ENCODE measurements at places on chromosomes 12 and 14.

- DNase-seq: no peak
These were observed 496.2 kb upstream of the CCDC196 start for GRCh38 chr14:65989981-65990380.

GRCh38 chr14:28361486-28361885, 405.1 kb upstream of the FOXG1 start:
- no peak for DNase-seq

GRCh38 chr12:121441555-121441954, 41.6 kb downstream of the RNF34 start:
- no peak for DNase-seq

DNA sequence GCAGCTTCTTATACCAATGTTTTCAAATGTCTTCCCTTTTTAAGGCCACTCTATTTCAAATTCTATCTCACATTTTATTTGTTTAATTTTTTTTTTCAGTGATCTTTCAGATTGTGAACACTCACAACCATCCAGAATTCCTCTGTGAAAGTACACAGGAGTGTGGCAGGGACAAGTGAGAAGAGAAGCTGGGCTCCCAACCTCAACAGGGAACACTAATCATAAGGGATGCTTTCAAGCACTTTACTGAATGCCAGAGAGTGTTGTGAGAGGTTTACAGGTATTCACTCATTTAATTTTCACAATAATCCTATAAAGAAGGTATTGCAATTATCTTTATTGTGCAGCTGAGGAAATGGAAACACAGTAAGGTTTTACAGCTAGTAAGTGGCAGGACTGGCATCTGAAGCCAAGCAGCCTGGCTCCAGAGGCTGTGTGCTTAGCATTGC, 60.1 kb upstream of the PYGL start:
- DNase-seq: no peak

DNA sequence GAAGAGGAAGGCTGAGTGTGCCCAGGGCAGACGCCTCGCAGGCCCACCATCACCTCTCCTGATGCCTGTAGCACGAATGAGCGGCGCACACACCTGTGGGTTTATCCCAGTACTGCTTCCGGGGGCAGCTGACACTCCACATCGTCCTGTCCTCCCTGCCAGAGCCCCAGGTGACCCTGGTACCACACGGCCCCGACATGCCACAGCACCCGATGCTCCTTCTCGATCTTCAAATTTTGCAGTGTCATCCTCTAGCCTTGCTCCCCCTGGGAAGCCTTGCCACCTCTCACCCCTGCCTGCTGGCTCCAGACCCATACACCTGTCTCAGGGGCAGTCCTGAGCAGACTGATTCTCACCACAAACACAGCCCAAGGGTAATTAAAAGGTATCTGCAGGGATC, 40.6 kb downstream of the ANO2 start:
- DNase-seq: no peak

DNA sequence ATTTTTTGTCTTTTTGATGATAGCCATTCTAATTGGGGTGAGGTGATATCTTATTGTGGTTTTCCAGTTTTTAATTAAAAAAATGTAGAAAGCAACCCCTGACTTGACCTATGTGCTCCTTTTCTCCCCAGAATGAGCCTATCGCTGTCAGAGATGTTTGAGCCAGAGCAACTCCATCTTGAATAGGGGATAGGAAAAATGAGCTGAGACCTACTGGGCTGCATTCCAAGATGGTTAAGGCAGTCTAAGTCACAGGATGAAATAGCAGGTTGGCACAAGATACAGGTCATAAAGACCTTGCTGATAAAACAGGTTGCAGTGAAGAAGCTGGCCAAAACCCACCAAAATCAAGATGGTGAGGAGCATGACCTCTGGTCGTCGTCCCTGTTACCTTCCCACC, 13.8 kb downstream of the ERP27 start:
- DNase-seq: no peak

- peak; percentile 44 for DNase-seq
These were observed 16.1 kb upstream of the CCDC85C start for GRCh38 chr14:99619835-99620834.

- no peak for DNase-seq
These were observed 14.2 kb upstream of the WDR20 start for GRCh38 chr14:102125546-102125945.

DNA sequence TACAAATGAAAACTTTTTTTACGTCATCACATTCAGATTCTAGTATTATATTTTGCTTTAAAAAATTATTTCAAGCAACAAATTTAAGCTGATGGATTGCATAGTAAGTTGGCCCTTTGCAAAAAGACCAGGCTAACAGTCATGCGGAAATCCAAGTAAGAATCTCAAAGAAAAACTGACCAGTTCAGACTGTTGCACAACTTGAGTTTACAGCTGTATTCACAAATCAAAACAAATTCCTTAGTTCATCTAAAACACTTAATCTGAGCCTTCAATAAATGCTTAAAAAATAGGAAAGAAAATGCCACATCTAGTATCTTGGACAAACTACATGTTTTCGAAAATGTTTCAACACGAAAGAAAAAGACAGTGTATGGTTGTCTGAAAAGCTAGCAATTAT, 847 bp downstream of the CCDC59 start:
- DNase-seq: no peak

DNA sequence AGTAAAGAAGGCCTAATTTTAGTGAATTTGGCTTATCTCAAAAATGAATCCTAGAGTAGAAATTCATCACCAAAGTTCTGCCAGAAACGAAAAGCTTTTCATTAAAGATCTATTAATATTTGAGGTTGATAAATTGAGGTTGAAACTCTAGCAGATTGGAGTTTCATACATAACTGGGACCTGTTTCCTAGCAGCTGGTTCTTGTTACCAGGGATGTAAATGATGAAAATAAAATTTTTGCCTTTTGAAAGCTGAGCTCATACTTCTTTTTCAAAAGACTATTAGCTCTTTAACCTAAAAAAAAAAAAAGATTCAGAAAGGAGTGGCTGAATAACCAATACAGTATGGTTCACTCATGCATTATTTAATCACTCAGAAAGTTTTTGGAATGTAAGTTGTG, 98.3 kb downstream of the PTGER2 start:
- no peak for DNase-seq

DNA sequence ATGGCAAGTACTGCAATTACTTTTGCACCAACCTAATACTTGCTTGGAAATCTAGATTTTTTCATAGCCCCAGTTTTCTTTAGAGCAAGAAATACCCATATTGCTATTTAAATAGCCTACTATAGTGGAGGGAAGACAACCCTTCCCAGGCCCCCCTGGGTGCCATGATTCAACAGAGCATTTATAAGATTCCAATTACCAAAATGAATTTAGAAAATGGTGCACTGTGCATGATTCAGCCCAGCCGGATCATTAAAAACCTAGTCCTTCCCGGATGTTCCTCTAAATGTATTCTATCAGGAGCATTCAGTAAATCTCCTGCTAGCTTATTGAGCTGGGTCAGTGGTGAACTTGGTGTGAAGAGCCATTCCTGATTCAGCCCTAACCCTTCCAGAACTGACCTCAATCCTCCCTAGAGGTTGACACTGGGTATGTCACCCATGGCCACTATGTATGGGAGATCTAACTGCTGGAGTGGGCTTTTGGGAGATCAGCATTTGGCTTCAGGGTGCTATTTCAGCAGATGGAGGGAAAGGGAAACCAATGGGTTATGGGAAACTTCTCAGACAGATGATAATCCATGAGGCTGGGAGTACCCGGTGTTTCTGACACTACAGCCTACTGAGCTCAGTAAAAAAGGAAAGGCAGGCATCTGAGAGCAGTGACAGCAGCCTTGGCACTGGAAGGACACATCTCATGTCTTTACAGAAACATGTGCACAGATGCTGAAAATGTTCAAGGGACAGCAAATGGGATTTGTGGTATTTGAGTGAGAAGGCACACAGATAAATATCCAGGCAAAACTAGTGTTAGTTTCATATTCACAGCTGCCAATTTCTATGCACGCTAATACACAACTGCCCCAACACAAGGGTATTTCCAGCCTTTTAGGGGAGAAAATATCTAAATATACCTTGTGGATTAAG, 258.9 kb downstream of the DPF3 start:
- no peak for DNase-seq

DNA sequence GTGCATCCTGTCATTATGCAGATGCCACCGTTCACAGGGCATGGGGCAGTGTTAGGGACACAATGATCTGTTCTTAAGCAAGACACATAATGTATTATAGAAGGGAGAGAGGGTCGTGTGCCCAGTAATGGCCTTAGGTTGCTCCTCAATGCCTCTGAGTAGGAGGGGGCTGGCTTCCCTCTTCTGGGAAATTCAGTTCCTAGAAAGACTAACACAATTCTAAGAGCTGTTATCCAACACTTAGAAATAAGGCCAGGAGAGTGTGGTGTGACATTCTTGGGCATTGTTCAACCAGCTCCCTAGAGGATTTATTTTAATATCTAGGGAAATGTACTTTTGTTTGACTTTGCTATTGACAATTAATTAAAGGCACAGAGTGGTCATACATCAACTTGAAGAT, 118.5 kb downstream of the ADCK1 start:
- DNase-seq: no peak

GRCh38 chr12:31120392-31121008, 46.8 kb downstream of the DDX11 start:
- DNase-seq: no peak

DNA sequence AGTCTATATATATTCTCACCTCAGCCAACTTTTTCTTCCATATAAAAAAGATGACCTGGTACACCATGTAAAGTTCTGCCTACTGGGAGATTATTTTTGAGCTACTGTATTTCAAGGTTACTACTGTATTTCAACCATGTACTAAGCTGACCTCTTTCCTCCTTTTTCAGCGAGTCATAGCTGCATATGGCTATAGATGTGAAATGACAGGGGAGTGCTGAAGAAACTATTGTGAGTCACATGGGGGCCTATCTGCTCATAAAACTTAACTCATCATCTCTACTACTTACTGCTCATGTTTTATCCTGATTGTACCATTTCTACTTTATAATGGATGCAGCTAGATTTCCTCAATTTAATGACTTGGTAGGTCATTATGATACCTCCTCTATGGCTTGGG, 571.4 kb upstream of the ATP2B1 start:
- DNase-seq: peak; percentile 10

DNA sequence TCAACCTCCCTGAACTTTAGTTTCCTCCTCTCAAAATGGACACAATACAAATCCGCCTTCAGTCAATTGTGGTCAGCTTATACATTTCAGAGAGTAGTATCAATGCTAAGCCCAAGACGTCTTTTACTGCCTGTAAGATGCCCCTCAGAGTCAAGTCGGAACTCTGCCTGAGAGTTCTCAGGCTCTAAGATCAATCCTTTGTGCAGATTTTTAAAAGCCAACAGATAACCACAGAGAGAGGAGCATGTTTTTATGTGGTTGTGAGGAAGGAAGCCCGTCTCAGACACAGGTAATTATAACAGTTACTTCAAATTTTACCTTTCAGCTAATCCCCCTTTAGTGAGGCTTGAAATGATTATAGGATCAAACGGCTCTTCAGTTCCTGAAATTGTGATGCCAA, 91.6 kb downstream of the HELB start:
- no peak for DNase-seq

GRCh38 chr12:54603173-54603814, 14.8 kb upstream of the PPP1R1A start:
- peak; percentile 46 for DNase-seq

GRCh38 chr12:103317220-103317619, 178.5 kb downstream of the C12orf42 start:
- DNase-seq: no peak

DNA sequence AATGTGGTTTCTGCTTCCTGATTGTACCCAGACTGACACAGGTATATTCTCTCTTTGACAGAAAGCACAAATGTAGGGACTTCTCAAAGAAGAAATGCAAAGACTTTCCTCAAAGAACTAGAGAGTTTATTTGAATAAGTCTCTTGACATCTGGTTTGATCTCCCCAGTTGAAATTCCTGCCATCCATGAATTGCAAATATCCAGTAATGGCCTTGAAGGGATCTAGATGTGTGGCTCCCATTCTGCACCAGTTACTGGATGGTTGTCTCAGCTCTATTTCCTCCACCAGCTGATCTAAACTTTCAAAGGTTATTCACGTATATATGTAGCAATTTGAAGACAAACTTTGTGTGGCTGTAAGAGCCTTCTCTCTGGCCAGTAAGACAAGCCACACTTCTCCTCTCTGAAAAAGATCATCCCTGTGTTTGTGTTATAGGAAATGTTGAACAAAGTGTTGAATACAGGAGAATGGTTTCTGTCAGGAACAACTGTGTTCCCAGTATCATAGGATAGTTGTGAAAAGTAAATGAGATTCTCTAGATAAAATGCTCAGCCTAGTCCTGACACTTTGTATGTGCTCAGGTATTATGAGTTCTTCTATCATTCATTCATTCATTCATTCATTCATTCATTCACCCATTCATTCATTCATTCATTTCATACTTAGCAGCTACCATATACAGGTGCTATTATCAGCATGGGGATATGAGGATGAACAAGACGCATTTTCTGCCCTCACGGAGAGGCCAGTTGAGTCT, 22.7 kb upstream of the GPRC5A start:
- no peak for DNase-seq

GRCh38 chr12:123696207-123696606, 15.9 kb upstream of the ATP6V0A2 start:
- DNase-seq: no peak

DNA sequence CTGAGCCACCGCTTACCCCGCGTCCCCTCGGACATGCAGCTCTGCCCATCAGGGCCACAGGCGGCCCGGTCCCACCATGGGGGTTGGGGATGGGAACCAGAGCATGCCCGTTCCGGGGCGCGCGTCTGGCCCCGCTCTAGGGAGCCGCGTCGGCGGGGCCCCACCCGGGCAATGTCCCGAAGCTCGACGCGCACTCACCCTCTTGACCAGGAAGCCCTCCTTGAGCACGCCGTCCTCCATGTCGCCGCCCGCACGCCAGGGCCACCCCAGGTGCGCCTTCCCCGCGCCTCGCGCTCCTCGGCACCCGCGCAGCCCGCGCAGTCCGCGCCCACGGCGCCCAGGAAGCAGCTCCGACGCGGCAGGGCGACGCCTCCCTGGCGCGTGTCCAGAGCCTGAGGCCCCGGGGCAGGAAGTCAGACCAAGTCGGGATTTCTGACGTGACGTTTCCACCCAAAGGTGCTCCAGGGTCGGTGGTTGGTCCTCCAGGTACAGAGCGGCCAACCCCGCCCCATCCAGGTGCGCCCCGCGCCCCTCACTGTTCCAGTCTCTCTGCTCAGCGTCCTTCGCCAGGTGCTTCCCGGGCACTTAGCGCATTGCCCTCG, at the start of gene PLEK2:
PLEK2 (minus strand) TSS at position 346 of the 602 bp plus-strand sequence; CDS start at position 240, 106 bp downstream.
- DNase-seq: no peak

- DNase-seq: peak; percentile 6
These were observed 414 bp downstream of the UNC79 start for GRCh38 chr14:93431036-93431670.

Measured in astrocyte (in vitro differentiated cells and primary cell).